Prostate gland (tissue), 2 donors: ENCODE measurements at places on chromosomes 6 and 20.

GRCh38 chr6:121533321-121533841 is 97.9 kb downstream of the GJA1 start:
- DNase-seq = peak; percentile 75

GRCh38 chr6:10361428-10361827 is 53.4 kb downstream of the TFAP2A start:
- no peak for DNase-seq

- no peak for DNase-seq
Observed at GRCh38 chr20:37303637-37304036, 14.2 kb downstream of the MANBAL start.

GRCh38 chr20:58850693-58851174 is at the start of gene GNAS-AS1:
Gene GNAS-AS1, minus strand, starts transcription at chr20:58850902.
- DNase-seq = peak; percentile 49

- no peak for DNase-seq
Observed at GRCh38 chr20:6525447-6526303, 241.8 kb upstream of the BMP2 start.

- DNase-seq = no peak
Observed at GRCh38 chr6:7270320-7271204, 42.4 kb downstream of the SSR1 start.

DNA sequence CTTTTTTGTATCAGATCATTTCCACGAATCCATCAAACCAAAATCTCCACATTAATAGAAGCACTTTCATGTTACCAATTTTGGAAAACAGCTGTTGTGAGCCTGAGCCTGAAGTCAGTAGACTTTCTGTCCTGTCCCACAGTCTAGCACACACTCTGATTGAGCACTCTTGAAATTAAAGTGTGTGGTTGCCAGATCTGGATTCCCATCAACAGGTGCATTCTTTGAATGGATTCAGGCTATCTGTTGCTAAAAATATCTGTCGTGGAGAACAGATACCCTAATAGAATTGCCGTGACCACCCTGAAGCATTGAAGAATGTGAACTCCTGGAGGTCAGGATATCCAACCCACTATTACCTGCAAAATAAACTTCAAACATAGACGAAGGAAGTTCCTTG is 73.3 kb downstream of the TFAP2A start:
- DNase-seq = no peak

DNA sequence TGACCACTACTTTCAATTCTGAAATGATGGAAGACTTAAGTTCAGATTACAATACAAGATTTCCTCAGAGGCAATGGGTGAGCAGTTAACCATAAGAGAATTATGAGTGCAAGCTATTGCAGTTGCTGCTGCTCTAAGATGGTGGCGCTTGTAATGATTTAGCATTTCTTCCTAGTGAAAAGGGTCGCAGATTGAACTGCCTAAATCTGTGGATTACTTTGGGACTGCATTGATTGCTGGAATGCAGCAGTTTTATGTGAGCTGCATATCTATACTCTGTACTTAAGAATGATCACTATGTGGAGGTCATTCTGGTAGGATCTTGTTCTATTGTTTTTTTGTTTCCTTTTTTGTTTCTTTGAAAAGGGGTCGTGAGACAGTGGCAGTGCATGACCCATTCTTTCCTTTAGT is 5.3 kb downstream of the SCAF8 start:
- DNase-seq = no peak

DNA sequence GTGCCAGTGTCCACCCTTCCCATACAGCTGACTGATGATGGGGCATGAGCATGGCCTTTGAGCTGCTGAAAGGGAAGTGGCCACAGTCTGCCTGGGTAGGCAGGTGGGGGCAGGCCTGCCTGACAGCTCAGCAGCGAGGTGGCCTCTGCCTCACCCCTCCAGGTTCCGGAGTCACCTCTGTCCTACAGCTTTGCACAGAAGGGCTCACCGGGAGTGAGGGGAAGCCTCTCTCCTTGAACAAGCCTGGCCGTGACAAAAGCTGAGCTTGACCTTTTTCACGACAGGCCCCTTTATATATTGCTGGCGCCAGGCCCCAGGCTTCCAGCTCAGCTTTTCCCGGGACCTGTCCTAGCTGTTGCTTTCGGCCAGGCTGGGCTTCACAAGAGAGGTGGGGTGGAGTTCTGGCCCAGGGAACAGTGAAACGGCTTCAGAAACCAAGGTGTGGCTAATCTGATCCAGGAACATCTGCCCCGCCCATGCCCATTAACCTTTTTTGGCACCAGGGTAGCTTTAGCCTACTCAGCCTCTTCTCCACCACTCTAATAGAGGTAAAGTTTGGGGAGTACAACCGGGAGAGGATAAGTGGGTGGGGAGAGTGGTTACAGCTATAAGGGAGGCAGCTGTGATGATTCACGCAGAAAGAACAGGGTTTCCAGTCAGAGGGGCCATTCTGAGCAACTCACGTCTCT is 42.9 kb downstream of the C6orf132 start:
- peak; percentile 86 for DNase-seq

- no peak for DNase-seq
Observed at GRCh38 chr20:10006447-10007090, 28.2 kb upstream of the ANKEF1 start.

DNA sequence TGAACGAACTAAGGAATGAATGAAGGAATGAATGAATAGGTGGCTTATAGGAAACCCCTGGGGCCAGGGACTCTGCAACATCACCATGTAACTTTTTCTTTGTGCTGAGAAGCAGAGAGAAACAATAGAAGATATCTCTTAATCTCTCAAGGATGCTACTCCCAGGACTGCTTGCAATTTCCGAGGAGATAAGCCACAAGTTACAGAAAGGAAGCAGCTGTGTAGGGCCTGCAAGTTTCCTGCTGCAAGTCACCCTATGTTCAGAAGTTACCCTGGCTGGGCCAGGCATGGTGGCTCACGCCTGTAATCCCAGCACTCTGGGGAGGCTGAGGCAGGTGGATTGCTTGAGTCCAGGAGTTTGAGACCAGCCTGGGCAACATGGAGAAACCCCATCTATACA is 7.3 kb upstream of the MAVS start:
- DNase-seq = no peak

GRCh38 chr6:6169141-6169540 is 151.3 kb downstream of the F13A1 start:
- no peak for DNase-seq

DNA sequence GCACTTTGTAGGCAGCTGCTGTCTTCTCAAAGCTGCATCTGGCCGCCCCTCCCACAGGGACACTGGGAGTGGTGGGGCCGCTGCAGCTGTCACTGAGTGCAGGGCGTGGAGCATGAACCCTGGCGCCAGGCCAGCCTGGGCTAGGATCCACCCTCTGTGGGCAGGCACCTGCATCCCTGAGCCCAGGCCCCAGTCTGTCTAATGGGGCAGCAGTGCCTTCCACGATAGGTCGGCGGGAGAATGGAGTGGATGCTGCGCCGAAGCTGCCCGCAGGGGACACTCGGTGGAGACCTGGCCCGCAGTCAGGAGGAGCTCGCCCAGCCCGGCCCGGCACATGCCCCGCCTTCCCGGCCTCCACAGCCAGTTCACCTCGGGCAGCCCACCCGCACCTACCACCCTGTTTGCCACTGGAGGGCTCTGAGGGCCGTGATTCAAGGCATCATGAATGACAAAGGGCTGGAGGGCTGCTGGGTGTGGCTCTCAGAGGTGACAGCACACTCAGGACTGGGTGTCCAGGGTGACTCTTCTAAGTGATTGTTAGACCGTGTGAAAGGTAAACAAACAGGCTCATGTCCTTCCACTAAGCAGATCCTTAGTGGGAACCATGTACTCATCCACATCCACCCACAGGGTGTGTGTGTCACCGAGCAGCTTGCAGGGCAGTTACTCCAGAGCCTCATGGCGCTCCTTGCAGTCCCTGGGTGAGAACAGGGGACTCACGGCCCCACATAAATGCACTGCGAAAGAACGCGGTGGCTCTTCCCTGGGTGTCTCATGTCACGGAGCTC is 133.9 kb downstream of the AGPAT4 start:
- no peak for DNase-seq

DNA sequence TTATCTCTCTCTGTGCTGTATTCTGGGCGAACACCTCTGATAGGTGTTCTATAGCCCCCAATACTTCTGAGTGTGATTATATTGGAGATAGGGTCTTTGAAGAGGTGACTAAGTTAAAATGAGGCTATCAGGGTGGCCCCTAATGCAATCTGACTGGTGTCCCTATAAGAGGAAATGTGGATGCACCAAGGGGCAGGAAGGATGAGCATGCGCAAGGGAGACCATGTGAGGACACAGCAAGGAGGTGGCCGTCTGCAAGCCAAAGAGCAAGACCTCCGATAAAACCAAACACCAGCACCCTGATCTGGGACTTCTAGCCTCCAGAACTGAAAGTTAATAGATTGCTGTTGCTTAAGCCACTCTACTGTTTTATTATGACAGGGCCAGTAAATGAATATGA is 69.2 kb downstream of the CHMP4B start:
- no peak for DNase-seq

- no peak for DNase-seq
Observed at GRCh38 chr20:13274275-13274861, 53.3 kb downstream of the ISM1 start.

DNA sequence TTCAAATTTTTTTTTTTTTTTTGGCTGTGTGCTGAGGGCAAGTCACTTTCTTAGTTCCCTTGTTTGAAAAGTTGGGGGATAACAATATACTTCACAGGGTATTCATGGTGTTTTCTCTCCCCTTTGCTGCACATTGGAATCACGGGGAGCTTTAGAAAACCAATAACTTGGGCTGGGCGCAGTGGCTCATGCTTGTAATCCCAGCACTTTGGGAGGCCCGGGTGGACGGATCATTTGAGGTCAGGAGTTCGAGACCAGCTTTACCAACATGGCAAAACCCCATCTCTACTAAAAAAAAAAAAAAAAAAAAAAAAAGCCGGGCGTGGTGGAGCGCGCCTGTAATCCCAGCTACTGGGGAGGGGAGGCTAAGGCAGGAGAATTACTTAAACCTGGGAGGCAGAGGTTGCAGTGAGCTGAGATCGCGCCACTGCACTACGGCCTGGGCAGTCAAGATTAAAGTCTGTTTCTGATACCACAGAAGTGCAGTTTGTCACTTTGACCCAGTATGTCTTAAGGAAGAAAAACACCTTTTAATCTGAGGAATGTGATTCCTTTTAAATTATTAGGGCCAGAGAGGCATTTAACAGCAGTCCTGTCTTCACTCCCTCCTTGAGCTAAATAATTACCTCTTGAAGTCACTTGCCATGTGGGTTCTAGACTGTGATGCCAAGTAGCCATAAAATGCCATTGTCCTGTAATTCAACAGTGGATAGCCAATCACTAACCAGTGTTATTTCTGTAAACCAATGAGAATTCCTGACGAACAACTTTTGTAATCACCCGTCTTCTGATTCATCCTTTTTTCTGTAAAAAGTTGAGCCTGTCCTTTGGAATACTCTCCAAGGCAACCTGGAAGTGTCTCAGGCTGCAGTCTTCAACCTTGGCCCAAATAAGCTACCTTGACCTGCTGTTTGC is 16.1 kb downstream of the SRSF3 start:
- DNase-seq = no peak

DNA sequence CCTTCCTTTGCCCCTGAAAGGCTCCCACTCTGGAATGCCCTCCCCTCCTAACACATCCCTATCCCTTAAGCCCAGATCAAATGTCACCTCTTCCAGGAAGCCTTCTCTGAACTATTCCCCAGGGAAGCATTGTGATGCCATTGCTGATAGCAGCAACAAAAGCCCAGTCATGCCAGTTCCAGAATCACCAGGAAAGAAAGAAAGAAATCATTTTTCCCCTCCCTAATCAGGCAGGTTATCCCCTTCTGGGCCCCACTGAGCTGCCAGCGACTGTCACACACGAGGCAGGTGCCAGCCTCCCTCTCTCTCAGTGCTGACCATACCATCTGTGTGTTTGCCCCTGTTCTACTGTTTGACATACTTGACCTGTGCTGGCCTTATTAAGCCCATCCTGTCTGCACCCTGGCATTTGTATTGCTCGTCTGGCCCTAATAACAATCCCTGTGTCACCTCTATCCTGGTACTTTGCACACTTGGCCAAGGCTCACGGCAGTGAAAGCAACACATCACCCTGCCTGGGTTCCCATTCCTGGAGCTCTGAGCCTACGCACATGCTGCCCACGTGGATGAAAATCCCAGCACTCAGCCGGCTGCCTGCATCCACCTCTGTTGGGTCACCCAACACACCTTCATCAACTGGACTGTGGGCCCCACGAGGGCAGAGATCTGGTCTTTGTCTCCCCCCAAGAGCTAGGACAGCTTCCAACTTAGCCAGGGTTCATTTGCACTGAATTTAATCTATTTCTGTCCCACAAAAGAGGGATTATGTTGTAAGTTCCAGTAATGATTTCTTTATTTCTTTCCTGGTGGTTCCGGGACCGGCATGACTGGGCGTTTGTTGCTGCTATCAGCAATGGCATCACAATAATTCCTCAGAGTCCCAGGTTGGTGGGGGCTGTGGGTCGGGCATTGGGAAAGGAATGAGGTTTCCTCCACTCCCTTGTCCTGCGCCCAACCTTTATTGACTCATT is 5.3 kb upstream of the BPIFB1 start:
- DNase-seq = no peak

DNA sequence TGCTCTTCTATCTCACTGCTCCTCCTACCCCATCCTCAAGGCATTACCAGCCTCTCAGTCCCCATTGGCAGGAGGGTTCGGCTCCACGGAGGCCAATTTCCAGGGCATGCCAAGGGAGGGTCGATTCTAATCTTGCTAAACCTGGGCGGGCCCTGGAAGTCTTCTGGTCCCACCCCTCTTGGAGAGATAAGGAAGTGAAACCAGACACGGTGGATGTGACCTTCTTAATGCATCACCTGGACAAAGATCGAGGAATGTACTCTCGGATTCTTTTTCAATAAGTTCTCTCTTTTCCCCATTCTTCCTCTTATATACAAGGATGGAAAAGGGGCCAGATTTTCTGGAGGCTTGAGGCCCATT is 112.2 kb upstream of the ARMC2 start:
- no peak for DNase-seq
